ENCODE measurements at places on chromosomes 3 and 15.

- no peak for DNase-seq
These were observed 14.7 kb upstream of the HDC start for GRCh38 chr15:50280271-50280670.

- peak; percentile 82 for DNase-seq
These were observed 102.5 kb downstream of the SST start for GRCh38 chr3:187567661-187568121.

- no peak for DNase-seq
These were observed 21.3 kb upstream of the SEC62 start for GRCh38 chr3:169945313-169945712.

DNA sequence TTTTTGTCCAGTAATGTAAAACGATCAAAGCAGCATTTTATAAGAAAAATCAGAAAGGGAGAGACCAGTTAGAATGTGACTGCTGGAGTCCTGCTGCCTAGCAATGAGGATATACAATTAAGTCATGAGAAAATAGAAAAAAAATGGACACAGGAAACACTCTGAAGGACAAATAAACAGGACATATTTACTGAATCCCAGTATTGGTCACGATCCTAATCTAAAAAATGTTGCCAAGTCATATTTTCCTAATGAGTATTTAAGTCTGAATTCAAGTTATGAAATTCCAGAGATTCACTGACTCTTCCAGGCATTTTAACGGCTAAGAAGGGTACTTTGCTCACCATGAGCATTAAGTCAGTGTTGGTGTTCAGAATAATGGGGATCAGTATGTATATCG, 154.3 kb upstream of the CCDC54 start:
- peak; percentile 48 for DNase-seq

GRCh38 chr3:133881939-133882825, 13.5 kb downstream of the RAB6B start:
- DNase-seq, result no peak

DNA sequence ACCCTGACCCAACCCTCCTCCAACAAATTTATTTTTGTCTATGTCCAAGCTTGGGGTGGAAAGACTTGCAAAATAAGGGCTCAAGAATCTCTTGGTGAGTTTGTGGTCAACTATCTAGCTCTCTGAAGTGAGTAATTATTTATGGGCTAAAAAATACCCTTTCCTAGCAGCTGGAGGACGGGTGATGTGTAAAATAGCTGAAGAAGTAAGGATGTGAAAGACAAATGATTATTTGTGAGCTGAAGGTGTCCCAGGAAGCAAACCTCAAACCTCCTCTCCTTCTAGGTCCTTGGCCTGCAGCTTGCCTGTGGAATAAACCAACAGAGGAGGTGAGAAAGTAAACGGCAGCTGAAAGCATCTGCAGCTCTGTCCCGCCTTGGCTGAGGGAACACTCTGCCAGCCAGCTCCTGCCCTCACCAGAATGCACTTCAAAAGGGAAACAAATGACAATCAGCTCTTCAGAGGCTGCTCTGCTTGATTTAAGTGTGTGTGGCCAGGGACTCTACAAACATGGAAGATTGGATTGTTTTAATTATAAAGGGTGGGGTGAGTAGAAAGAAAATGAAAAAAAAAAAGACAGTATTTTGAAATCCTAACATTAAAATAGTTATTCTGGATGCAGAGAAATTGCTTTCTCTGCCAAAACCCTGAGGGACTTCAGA, 60.3 kb downstream of the TM4SF4 start:
- DNase-seq, result peak; percentile 53

- DNase-seq, result no peak
These were observed 302.9 kb upstream of the RARB start for GRCh38 chr3:25125201-25125600.

DNA sequence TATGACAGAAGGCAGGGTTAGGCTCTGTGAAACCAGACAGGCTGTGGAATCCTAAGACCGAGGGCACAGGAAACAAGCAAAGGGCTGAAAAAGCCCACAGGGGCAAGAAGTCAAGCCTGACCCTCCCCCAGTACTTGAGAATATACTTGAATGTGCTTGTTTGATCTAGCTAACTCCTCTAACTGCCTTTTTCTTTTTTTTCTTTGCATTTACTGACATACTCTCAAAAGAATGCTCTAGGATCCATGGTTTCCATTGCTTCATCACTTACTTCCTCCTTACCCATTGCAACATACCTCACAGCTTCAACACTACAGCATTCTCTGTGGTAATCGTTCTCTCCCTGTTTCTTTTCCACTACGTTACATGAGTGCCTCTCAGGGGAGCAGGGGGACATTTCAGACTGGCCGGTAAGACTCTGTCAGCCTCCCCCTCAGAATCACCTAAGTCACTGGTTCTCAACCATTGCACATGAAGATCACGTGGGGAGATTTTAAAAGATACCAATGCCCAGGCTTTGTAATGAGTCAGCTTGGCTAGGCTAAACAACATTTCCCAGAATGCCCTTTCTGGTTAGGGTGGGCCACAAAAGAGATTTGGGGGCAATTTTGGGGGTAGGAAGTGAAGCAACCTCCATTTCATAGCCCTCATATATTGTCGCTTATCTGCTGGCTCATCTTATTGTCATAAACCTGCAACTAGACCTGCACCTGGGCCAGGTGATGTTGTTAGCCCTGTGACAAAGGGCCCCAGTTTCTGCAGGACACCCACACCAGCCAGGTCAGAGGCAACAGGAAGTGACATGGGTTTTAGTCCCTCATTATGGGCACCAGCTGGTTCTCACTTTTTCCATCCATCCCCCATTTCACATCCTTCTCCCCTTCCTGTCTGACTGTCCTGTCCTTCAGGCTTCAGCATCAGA, 24.6 kb upstream of the RSL24D1 start:
- DNase-seq, result peak; percentile 89

GRCh38 chr15:31001702-31002101, 10.3 kb upstream of the MTMR10 start:
- no peak for DNase-seq

- DNase-seq, result no peak
These were observed at the start of gene SLC51A for GRCh38 chr3:196216089-196216564. TSS of gene SLC51A (plus strand) at chr3:196216534. CDS start at chr3:196216713, 179 bp downstream.

DNA sequence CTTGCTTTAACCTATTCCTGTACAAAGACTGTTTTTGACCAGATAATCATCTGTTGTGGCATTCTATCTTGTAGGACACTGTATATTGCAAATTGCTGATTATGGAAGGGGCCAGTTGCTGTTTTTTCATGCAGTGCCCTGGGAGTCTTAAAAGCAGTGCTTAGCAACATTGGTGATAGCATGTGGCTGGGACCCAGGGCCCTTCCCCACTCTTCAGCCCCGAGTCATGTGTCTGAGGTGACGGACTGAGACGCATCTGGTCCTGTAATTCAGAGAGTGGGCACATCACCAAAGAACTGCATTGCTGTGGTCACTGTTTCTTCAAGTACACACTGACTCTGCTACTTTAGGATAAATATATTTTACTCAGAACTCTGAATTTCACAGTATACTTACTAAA, 63.4 kb downstream of the SNRK start:
- DNase-seq, result no peak

DNA sequence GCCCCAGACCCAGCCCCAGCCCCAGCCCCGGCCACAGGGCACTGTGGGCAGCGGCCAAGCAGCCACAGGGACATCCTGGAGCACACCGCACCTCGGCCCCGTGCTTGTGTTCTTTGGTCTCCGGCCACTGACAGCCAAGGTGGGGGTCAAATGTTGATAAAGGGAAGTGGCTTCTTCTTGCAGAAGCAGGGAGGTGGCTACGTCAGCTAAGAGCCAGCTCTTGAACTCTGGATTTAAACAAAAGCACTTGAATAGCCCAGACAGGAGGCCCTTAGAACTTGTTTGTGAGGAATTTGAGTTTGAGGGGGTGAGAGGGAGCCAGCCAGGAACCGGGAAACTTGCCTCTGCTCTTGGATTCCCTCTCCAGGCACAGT, 135.8 kb upstream of the ABHD17C start:
- DNase-seq, result no peak

DNA sequence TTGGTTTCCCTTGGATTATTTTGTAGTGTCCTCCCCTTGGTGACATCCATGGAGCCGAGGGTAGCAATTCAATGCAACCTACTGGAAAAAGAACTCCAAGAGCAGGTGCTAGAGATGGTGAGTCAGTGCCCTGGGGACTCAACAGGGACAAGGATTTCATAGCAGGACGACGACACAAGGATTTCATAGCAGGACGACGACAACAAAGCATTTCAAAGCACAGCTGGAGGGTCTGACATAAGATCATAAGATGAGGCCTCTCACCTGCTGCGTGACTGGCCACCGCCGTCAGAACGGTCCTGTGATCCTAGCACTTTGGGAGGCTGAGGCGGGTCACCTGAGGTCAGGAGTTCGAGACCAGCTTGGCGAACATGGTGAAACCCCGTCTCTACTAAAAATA, 22.5 kb downstream of the NRROS start:
- DNase-seq, result no peak

GRCh38 chr3:160709477-160710182, 32.7 kb downstream of the ARL14 start:
- DNase-seq, result no peak

DNA sequence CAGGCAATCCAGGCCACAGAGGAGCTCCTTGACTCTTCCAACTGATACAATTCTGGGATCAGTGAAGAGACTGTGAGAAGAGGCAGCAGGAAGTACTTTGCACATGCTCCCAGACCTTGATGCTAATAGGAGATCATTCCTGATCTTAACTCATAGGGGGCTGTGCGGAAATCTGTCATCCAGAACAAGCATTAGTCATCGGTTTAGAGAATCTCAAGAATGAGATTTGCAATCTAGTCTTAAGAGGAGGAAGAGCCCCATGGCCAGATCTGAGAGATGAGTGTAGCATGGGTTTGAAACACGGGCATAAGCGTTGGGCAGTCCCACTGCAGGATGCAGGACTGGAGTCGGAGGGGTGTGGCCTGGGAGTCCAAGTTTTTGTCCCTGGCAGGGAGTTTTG, 1081.1 kb downstream of the NAALADL2 start:
- peak; percentile 12 for DNase-seq

All from GM03348 (cell line).